ENCODE measurements at places on chromosomes 4 and X.

GRCh38 chrX:131841496-131842437 lies 181.3 kb upstream of the STK26 start:
- no peak for DNase-seq

DNA sequence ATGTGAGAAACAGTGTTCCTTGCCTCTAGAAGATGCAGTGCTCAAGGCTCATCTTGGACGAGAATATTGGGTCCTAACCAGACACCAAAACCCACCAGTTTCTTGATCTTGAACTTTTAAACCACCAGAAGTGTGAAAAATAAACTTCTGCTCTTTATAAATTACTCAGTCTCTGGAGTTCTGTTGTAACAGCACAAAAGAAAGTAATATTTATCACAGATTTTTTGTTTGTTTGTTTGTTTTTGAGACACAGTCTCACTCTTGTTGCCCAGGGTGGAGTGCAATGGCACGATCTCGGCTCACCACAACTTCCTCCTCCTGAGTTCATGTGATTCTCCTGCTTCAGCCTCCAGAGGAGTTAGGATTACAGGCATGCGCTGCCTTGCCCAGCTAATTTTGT lies 371.1 kb upstream of the NDST4 start:
- no peak for DNase-seq

DNA sequence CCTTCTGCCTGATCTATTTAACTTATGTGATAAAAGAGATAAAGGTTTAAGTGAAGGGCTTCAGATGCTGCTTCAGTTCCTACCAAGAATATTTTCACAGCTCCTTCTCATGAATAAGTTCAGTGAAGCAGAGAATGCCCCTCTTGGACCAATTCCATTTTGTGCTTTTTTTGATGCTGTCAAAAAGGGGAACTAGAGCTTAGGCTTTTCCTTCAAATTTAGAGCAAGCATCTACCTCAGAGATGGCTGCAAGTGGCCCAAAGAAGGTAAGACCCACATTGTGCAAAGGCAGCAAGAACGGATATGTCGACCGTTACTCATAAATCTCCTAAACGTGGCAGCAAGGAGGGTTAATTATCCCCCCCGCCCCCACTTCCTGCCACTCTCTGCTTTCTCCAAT lies 4.5 kb downstream of the CHRDL1 start:
- DNase-seq = no peak

- no peak for DNase-seq
Measured at GRCh38 chr4:8728536-8729407, 136.2 kb downstream of the CPZ start.

GRCh38 chr4:79467246-79467932 lies 59.4 kb upstream of the GK2 start:
- no peak for DNase-seq

- no peak for DNase-seq
Measured at GRCh38 chrX:97909245-97909644, 1025.5 kb downstream of the RPA4 start.

GRCh38 chr4:98905839-98906238 lies 23.1 kb downstream of the EIF4E start:
- DNase-seq = no peak

- DNase-seq = no peak
Measured at GRCh38 chrX:46029777-46030176, 515.4 kb downstream of the ZNF674 start.

DNA sequence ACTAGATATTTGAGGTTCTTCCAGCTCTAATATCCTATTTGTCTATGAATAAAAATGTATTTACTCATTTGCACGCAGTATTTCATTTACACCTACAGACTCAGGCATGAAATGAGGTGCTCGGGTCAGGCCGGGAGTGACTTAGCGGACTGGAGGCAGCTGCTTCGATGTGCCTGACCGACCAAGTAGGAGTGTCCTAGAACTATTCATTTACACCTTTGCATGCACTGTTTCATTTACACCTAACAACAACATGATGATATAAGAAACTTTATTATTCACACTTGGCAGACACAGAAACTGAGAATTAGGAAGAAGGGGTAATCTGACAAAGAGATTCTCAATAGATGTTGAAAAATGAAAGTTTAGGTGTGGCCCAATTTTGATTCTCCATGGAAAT lies 28.7 kb upstream of the FAT1 start:
- DNase-seq = no peak

DNA sequence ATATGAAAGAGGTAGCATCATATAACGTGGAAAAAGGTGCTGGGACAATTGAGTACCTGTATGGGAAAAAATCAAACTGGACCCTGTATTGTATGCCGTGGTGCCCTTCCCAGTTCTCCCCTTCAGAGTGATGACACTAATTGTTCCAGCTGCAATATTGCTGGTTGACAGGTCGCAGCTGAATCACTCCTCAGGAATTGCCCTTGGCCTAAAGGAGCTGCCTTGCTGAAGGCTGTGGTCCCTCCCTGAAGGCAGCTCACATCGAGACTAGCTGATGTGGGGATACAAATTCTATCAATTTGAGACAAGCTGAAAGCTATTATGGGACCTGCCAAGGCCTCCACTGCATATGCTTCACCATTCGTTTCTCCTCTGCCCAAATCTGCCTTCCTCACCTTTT lies 39.3 kb upstream of the CXCL8 start:
- no peak for DNase-seq

- DNase-seq = no peak
Measured at GRCh38 chr4:4328840-4329239, 38.8 kb downstream of the ZBTB49 start.

GRCh38 chr4:150533673-150534072 lies 48.3 kb upstream of the MAB21L2 start:
- DNase-seq = no peak

- no peak for DNase-seq
Measured at GRCh38 chr4:158760866-158761265, 8.0 kb upstream of the FNIP2 start.

- no peak for DNase-seq
Measured at GRCh38 chr4:78079726-78080430, 22.8 kb downstream of the FRAS1 start.

DNA sequence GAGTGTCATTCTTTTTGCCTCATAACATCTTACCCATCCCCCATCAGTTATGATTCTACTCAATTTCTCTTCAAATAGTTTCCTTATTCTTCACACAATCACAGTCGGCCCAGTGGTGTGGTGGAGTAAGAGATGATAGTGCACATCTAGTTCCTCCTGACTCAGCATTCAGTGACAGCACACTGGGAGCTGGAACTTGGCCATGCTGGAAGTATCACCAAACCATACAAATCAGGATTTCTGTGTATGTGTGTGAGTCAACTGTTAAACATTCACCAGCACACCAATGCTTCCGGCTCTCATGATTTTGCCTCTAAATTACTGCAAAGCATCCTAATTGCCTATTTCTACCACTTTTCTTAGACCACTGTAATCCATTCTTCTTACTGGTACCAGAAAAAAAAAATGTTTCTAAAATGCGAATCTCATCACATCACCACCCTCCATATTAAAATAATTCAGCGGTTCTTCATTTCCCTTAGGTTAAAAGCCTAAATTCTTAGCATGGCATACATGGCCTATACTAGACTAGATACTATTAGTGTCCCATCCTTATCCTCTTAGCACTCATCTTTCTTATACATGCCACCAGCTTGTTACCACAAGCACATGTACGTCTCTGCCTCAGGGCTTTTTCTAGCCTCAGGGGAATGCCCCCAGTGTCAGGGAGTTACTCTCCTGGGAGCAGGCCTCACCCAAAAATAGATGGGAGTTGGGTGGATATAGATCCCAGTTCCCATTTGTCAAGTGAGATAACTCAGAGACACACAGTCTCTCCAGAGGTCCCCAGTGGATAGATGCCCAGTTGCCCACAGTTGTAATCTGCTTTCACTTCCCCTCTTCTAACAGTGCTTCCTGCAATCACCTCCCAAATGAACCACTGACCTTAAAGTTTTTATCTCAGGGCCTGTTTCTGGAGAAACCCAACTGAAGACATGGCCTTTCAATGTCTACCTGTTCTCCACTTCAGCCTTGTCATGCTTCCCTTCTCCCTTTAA lies 49.2 kb upstream of the DDX53 start:
- no peak for DNase-seq

DNA sequence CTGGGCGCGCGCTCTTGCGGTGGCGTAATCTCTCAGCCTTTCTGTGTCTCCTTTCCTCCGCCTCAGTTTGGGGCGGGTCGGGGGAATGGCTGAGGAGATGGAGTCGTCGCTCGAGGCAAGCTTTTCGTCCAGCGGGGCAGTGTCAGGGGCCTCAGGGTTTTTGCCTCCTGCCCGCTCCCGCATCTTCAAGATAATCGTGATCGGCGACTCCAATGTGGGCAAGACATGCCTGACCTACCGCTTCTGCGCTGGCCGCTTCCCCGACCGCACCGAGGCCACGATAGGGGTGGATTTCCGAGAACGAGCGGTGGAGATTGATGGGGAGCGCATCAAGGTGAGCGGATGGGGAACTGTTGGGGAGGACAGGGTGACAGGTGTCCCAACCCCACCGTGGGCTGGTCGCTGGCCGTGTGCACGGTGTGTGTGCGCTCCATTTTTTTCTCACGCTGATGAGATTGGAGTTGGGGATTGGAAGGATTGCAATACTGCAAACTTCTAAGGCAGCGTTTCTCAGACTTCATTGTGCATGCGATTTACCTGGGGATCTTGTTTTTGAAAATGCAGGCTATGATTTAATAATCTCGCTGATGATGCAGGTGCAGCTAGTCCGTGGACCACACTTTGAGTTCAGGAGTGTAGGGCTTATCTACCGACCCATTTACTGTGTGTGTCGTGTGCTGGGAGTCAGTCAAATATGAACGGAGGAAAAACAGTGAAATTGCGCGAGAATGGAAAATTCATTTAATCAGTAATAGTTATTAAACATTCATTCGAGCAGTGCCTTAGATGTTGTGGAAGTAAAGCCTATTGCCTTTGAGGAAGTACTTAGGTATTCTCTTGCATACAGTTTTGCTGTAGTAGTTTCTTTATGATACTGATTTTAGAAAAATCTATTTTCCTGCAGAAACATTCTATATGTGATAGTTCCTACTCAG lies at the start of gene RAB33B:
RAB33B (plus strand) TSS at position 11 of the 935 bp plus-strand sequence; CDS start at position 86, 75 bp downstream.
- DNase-seq = no peak

DNA sequence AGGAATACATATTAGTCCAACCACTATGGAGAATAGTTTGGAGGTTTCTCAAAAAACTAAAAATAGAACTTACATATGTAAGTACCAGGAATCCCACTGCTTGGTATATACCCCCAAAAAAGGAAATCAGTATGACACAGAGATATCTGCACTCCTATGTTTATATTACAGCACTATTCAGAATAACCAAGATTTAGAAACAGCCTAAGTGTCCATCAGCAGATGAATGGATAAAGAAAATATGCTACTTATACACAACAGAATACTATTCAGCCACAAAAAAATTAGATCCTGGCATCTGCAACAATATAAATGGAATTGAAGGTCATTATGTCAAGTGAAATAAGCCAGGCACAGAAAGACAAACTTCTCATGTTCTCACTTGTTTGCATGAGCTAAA lies 27.5 kb upstream of the ABCG2 start:
- no peak for DNase-seq

DNA sequence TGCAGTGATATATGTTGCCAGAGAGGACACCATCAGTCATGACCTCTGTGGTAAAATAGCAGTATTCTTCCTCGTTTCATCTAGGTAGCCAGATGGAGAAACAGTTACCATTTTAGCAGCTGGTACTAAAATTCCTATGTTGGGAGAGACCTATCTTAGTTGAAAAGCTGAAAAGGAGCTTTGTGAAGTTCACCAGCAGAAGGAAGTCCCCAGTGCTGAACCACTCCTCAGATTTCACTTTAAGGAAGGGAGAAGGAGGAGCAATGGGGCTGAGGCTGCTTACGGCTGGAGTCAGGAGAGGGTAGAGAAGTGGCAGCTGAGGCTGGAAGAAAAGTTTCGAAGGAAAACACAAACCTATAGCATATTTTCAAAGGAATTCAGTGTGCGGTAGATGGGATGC lies 103.7 kb downstream of the ATXN3L start:
- DNase-seq = no peak

DNA sequence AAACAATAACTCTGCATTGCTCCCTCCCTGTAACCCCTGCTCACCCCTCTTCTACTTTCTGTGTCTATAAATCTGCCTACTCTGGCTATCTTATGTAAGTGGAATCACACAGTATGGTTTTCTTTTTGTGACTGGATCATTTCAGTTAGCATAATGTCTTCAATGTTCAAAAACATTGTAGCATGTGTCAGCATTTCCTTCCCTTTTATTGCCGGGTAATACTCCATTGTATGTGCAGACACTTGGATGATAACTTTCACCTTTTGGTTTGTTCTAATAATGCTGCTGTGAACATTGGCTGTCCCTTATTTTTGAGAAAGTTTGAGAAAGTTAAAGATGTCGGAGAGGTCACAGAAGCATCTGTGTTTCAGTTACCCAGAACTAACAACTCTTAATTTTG lies 60.6 kb upstream of the TLR2 start:
- DNase-seq = no peak

GRCh38 chr4:8079031-8079885 lies 79.4 kb downstream of the ABLIM2 start:
- DNase-seq = no peak

DNA sequence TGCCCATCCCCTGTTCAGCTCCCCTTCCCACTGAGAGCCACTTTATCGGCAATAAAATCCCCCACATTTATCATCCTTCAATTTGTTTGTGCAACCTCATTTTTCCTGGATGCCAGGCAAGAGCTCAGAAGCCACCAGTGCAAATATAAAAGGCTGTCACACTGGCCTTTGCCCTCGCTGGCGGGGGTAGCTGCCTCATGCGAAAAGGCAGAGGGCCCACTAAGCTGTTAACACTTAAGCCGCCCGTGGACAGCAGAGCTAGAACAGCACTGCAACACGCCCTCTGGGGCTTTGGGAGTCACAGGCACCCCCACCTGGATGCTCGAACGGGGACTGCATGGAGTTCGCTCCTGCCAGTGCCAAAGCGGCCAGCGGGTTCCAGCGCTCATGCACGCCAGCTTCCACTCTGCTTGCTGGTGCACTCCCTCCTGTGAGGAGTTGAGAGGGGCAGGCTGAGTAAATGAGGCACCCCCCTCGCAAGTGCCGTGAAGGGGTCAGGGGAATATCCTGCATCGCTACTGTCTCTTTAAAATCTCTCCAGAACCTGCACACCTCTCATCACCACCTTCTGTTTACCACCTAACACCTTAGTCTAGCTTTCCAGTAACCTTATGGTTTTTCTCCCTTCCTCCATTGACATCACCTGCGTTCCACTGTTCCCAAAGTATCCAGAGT lies 99.5 kb downstream of the SORBS2 start:
- no peak for DNase-seq

- DNase-seq = no peak
Measured at GRCh38 chr4:36142504-36142903, 101.8 kb downstream of the ARAP2 start.

- DNase-seq = no peak
Measured at GRCh38 chr4:88653371-88653946, 44.2 kb downstream of the NAP1L5 start.
